ENCODE measurements at places on chromosomes 2 and 18.
A peak's percentile ranks its signal among the peaks of the same experiment; 100 is the strongest.

DNA sequence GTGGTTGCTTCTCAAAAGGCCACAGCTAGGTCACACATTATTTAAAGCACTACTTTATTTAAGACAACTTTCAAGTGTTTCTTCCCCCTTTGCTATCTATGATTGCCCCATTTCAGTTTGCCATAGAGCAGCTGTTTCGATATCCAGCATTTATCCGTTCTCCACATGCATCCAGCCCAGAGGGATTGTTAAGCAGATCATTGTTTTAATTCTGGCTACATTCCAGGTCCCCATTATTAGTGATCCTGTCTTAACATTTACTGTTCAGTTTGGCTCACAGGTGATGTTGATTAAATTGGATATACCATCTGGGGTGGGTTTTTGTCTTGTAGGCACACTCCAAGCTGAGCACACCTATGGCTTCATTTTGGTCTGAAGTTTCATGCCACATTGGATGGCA lies 638.7 kb downstream of the ZEB2 start:
- DNase-seq, result peak; percentile 41

DNA sequence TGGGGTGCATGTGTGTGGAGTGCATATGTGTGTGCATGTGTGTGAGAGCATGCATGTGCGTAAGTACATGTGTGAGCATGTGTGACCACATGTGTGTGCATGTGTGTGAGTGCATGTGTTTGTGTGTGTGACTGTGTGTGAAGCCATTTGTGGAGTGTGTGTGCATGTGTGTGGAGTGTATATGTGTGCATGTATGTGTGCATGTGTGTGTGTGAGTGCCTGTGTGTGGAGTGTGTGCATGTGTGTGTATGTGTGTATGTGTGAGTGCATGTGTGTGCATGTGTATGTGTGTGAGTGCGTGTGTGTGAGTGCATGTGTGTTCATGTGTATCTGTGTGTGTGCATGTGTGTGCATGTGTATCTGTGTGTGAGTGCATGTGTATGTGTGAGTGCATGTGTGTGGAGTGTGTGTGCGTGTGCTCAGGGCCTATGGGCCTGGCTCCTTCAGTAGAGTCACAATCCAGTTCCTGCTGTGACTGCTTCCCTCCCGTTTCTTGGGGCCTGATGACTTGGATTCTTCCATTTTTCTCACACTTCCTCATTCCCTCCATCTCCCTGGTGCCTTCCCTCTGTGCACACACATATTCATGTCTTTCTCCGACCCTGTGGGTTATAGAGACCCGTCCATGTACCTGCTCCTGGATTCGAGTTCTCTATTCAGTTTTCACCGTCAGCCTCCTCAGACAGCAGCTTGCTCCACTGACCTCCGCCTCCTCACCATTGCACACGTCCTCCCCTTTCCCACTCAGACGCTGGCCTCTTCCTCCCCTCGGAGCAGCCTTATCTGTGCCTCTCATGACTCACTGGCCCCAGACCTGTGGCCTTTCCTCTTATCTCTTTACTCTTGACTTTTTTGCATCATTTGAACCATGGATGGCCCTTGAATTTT lies 25.2 kb downstream of the TOGARAM2 start:
- no peak for DNase-seq

DNA sequence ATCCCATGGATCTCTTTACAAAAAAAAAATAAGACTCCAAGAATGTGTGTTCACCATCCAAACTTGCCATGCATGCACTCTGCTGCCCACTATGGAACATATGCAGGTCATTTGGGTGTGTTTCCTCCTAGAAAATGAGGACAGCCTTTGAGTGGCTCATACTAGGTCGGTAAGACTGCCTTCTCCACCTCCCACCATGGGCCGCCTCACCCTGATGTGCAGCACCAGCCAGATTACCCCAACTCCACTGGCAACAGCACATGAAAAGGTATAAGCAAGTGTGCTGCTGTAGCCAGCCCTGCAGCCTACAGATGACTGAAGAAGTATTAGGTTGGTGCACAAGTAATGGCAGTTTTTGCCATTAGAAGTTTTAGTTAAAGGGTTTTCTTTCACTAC lies 214.2 kb downstream of the ATAD2B start:
- no peak for DNase-seq

DNA sequence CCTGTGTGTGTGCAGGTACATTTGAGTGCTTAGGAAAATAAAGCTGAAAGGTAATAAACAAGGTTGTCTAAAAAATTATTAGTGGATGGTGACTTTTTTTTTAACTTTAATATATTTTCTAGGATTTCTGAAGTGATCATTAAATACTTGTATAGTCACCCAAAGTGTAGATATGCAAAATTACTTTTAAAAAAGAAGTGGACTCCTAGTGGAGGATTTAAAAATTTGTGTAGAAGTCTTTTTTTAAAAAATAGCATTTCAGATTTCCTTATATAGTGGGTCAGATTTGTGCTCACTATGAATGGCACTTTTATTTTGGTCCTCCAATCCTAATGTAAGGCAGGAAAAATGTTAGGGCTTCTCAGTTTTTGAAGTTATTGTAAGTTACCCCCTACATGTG lies 3.9 kb downstream of the GORASP2 start:
- DNase-seq, result no peak

- peak; percentile 40 for DNase-seq
Measured at GRCh38 chr18:21612125-21613039, at the start of gene SNRPD1. TSS of gene SNRPD1 (plus strand) at chr18:21612314. CDS start at chr18:21612430, 116 bp downstream.

- no peak for DNase-seq
Measured at GRCh38 chr2:9889812-9890261, 46.6 kb downstream of the TAF1B start.

DNA sequence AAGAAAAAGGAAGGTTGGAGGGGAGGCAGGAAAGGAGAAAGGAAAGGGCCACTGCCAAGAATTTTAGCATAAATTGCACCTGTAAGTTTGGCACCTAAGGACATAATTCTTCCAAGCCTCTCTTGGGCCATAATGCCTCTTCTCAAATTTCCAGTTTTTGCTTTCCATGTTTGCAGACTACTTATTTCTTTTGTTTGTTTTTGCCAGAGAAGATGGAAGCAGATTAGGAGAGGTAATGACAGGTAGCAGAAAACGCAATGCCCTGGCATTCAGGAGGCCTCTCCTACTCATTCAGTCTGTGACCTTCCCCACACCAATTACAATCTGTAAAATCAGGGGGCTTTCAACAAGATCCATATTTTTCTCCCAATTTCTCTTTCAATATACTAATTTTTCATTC lies 56.8 kb downstream of the MRPL33 start:
- DNase-seq, result no peak

GRCh38 chr2:53036196-53036595 lies 731.4 kb upstream of the CHAC2 start:
- DNase-seq, result no peak

DNA sequence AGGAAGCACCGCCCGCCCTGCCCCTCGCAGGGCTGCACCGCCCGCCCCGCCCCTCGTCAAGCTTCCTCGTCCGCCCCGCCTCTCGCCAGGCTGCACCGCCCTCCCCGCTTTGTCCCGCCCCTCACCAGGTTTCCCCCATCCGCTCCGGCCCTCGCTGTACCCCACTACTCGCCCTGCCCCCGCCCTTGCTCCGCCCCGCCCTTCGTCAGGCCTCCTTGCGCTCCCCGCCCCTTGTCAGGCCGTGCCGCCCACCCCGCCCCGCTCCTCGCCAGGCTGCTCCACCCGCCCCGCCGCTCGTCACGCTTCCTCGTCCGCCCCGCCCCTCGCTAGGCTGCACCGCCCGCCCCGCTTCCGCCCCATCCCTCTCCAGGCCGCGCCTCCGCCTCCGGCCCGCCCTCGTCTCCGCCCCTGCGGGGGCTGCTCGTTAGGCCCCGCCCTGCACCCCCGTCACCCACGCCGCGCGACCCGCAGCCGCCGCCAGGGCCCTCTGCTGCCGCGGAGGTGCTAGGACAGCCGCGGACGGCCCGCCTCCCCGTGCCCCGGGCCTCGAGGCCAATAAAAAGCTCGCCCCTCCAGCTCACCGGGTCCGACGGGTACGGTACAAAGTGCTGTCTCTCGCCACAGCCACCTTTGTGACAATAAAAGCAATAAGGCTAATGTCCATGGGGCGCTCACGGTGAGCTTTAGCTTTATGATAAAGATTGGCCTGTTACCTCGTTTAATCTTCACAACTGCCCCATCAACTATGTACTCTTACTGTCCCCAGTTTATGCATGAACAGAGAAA lies 602 bp upstream of the DNPEP start:
- peak; percentile 87 for DNase-seq

DNA sequence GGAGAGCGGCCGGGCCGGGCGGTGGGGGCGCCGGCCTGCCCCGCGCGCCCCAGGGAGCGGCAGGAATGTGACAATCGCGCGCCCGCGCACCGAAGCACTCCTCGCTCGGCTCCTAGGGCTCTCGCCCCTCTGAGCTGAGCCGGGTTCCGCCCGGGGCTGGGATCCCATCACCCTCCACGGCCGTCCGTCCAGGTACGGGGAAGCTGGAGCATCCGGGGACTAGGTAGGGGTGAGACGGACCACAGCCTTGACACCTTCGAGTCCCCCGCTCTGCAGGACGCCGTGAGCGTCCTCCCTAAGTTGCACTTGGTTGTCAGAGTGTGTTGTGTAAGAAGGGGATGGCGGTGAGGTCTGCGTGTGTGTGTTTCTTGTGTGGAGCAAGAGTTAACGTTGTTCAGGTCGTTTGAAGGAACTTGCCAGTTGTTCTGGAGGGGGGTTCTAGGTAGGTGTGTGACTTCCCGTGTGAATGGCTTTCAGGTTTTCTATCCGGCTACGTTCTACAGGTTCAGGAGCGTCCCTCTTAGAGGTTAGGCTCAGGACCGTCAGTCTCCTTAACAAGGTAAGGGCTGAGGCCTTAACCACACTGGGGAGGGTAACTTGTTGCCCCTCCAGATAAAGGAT lies 393 bp downstream of the IL1R1 start:
- DNase-seq, result no peak

DNA sequence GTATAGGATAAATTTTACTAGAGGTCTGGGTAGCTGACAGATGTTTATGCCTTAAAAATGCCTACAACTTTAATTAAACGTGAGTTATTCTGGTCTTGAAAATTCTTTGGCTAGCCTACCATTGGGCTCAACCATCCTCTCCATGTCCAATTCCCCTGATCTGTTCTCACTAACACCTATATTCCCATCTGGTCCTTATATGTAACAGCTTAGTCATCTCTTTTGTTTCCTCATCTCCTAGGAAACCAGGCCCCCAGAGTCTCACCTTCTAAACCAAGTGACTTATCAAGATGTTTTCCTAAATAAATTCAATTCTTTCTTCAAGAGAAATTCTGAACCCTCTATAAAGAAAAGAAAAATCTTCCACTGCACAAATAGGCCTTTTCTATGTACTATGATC lies 148.5 kb downstream of the TTC32 start:
- DNase-seq, result no peak

GRCh38 chr2:72118386-72118785 lies 29.3 kb downstream of the CYP26B1 start:
- DNase-seq, result no peak

- no peak for DNase-seq
Measured at GRCh38 chr2:127486247-127487058, 39.8 kb downstream of the IWS1 start.

- DNase-seq, result no peak
Measured at GRCh38 chr2:67453310-67453709, 56.2 kb downstream of the ETAA1 start.

- no peak for DNase-seq
Measured at GRCh38 chr2:228771315-228771714, 499.8 kb downstream of the PID1 start.

GRCh38 chr2:226295123-226295522 lies 504.5 kb downstream of the IRS1 start:
- no peak for DNase-seq

- DNase-seq, result no peak
Measured at GRCh38 chr18:28147674-28148171, 29.2 kb downstream of the CDH2 start.

DNA sequence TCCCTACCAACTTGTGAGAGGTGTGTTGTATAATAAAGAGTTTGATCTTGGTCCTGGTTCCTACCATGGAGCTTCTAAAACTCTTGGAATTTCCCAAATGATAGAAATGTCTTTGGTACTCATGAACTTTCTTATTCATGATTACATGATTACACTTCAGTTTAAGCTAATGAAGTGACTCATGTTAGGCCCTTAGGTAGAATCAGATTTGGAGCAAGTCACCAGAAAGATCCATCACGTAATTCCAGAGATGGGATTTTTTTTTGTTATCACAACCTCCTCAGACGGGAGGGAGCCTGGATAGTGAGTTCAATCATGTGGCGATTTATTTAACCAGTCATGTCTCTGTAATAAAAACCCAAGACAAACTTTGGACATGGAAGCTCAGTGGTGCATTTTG lies 1287.6 kb upstream of the ZEB2 start:
- no peak for DNase-seq

- DNase-seq, result no peak
Measured at GRCh38 chr2:238320648-238321281, 447 bp downstream of the TRAF3IP1 start.

GRCh38 chr2:85308201-85308600 lies 19.6 kb downstream of the TGOLN2 start:
- DNase-seq, result no peak

GRCh38 chr2:31469648-31470047 lies 55.1 kb upstream of the XDH start:
- no peak for DNase-seq

DNA sequence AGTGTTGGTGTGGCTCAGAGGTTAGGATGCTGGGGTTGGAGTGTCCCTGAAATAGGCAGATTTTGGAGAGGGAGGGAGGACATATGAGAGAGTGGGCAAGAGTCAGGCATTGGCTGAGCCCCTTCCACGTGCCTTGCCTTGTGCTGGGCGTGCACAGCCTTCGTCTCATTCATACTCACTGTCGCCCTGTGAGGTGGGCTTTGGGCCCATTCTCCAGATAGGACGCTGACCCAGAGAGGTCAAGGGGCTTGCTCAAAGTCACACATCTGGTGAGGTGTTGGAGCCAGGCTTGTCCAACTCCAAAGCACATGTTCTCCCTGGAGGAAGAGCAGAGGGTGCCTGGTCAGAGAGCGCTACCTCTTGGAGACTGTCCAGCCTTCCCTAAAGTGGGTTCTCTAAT lies 166.8 kb downstream of the DYSF start:
- DNase-seq, result no peak

GRCh38 chr2:207632575-207633493 lies 7.6 kb upstream of the METTL21A start:
- DNase-seq, result no peak

GRCh38 chr2:233112776-233113452 lies 52.8 kb downstream of the INPP5D start:
- no peak for DNase-seq

DNA sequence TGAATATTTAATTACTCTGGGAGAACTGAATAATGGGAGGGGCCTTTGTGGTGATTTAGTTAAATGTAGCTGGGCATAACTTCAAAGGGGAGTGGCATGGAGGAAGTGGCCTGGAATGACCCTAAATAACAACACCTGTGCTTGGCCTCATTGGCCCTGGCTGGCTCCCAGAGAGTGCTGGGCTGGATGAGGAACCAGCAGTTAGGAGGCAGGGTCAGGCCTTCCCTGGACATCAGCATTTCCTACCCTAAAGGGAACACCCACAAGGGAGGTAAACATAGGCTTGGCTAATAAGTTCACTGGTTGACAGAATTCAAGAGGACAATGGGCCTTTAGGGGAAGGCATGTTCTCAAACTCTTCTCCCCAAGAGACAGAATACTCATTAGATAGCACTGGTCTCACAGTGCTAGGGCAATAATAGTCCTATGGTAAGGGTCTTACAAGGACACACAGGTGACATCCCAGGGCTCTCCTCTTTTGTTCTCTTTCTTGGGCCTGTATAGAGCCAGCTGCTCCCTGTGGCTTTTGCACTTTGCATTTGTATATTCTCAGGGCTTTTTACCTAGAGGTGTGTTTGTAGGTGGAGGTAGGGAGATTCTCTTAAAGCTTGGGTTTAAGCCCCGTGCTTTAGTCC lies 106.8 kb downstream of the ZNF519 start:
- DNase-seq, result no peak

- DNase-seq, result no peak
Measured at GRCh38 chr2:120182019-120182560, 41.1 kb downstream of the TMEM185B start.

- DNase-seq, result no peak
Measured at GRCh38 chr18:9596226-9596625, 18.1 kb downstream of the PPP4R1 start.
